Effector memory CD8-positive, alpha-beta T cell (primary cell): ENCODE measurements at places on chromosomes 5 and 9.

DNA sequence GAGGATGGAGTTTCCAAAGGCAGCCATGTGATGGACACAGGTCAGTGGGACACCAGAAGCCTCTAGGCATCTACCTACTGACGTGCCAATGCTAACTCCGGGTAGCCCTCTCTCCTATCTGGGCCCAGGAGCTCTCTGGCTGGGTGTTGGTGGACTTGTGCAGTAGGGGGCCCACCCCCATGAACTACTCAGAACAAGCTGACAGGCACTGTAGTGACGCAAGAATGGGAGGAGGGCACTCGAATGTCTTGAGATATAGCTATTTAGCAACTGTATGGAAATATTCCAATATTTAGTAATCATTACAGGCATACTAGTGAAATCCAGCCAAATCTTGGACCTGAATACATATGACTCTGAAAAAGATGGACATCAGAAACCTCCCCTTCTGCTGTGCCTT, 5.7 kb upstream of the DOCK2 start:
- peaks cover 3% of the 10 kb centered on the region for H3K36me3 ChIP-seq
- no peak overlapping the region for H3K27ac ChIP-seq
- no peak overlapping the region for H3K4me3 ChIP-seq
- no peak for DNase-seq
- peaks cover 8% of the 10 kb centered on the region for H3K4me1 ChIP-seq

DNA sequence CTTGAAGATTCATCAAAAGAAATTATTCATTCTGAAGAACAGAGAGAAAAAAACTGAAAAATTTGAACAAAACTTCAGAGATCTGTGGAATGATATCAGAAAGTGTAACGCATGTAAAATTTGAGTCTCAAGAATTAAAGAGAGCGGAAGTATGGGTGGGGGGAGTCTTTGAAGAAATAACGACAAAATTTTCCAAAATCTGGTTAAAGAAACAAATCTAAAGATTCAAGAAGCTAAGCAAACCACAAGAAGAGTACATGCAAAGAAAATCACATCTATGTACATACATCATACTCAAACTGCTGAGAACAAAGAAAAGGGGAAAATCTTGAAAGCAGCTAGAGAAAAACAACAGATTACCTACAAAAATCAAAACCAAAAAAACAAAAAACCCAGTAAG, 149.4 kb upstream of the TBCA start:
- H3K27me3 ChIP-seq: peaks cover 40% of the 10 kb centered on the region
- DNase-seq: no peak
- no peaks in the 10 kb centered on the region for H3K4me1 ChIP-seq
- no peak overlapping the region for H3K27ac ChIP-seq
- no peaks in the 10 kb centered on the region for H3K36me3 ChIP-seq
- H3K4me3 ChIP-seq: no peak overlapping the region

DNA sequence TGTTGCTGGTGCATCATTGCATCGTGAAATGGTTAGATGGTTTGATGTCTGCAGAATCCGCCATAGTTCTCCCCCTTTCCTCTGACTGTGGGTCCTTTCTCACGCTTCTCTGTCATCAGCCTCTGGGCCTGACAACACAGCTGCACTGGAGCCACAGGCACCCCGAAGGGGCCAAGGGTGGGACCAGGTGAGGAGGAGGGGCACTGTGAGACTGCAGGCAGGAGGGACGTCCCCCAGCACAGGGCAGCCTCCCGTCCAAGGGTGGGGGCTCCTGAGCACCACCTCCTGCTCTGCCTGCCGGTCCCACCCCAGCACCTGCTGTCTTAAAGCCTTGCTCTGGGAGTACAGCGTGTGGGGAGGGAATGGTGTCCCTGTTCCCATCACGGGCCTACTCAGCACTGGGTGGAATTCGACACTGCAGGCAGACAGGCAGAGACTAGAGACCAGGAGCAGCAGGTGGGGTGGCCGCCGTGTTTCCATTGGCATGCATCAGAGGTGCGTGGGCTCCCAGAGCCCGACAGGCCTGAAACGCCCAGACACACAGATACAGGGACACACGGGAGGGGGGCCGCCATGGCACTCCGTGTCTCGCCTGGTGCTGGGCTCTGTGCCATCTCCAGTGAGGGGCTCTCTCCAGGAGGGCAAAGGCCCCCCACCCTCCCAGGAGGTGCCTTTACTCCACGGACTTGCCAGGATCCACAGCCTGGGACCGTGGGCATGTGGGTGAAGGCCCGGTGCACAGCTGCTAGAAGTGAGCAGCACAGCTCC, 15.0 kb downstream of the CACNA1B start:
- no peak overlapping the region for H3K27ac ChIP-seq
- no peak overlapping the region for H3K4me3 ChIP-seq
- H3K36me3 ChIP-seq: no peaks in the 10 kb centered on the region
- DNase-seq: no peak
- peaks cover 14% of the 10 kb centered on the region for H3K27me3 ChIP-seq
- H3K4me1 ChIP-seq: no peaks in the 10 kb centered on the region

DNA sequence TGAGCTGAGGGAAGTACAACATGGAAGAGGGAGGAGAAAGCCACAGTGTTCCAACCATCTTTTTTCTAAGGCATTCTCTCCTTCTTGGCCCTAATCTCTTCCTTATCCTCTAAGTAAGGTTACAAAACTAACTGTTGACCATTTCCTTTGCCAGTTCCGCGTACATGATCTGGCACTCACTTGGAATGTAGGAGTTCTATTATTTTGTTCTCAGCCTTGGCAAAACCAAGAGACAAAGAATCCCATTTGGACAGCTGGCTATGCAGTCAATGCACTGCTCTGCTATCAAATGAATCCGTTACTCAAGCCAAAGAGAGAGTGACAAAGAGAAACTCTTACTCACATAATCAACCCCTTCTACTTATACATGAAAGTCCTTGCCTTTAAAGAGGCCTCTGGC, 410.3 kb downstream of the DTWD2 start:
- no peaks in the 10 kb centered on the region for H3K4me1 ChIP-seq
- H3K4me3 ChIP-seq: no peak overlapping the region
- no peak overlapping the region for H3K27ac ChIP-seq
- no peaks in the 10 kb centered on the region for H3K27me3 ChIP-seq
- H3K36me3 ChIP-seq: peaks cover 2% of the 10 kb centered on the region

GRCh38 chr5:8644377-8644776, 775.4 kb downstream of the MTRR start:
- no peaks in the 10 kb centered on the region for H3K27me3 ChIP-seq
- no peak overlapping the region for H3K27ac ChIP-seq
- no peak overlapping the region for H3K4me3 ChIP-seq
- no peaks in the 10 kb centered on the region for H3K4me1 ChIP-seq

- no peaks in the 10 kb centered on the region for H3K36me3 ChIP-seq
- DNase-seq: no peak
- no peaks in the 10 kb centered on the region for H3K4me1 ChIP-seq
- peaks cover 5% of the 10 kb centered on the region for H3K27me3 ChIP-seq
- H3K27ac ChIP-seq: no peak overlapping the region
Measured at GRCh38 chr5:126274763-126275125, 148.5 kb upstream of the GRAMD2B start.

DNA sequence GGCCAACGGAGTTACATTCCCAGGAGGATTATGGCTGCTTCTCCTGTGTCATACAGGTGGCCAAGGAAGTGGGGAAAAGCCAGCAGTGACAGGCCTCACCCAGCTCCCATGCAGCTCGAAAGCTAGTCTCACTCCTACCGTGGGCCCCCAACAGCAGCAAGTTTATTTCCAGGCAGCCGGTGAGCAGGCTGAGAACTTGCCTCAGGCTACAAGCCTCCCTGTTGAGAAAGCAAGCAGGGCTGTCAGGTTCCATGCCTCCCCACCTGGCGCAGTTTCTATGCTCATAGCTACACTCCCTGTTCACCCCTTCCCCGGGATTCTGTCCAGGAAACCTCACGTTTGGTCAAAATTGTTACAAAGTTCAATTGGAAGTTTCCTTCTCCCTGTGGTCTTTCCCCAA, 27.5 kb upstream of the DNAH5 start:
- no peaks in the 10 kb centered on the region for H3K4me1 ChIP-seq
- H3K27me3 ChIP-seq: peaks cover 5% of the 10 kb centered on the region
- no peaks in the 10 kb centered on the region for H3K36me3 ChIP-seq
- DNase-seq: no peak
- H3K27ac ChIP-seq: no peak overlapping the region

GRCh38 chr9:129783516-129784361, 19.2 kb upstream of the TOR1B start:
- DNase-seq: peak; percentile 73
- no peaks in the 10 kb centered on the region for H3K36me3 ChIP-seq
- peaks cover 37% of the 10 kb centered on the region for H3K27me3 ChIP-seq
- no peak overlapping the region for H3K4me3 ChIP-seq
- peaks cover 5% of the 10 kb centered on the region for H3K4me1 ChIP-seq

GRCh38 chr5:62093976-62094375, 212.0 kb upstream of the KIF2A start:
- peaks cover 9% of the 10 kb centered on the region for H3K27me3 ChIP-seq
- H3K4me3 ChIP-seq: peak overlapping the region; percentile 34

DNA sequence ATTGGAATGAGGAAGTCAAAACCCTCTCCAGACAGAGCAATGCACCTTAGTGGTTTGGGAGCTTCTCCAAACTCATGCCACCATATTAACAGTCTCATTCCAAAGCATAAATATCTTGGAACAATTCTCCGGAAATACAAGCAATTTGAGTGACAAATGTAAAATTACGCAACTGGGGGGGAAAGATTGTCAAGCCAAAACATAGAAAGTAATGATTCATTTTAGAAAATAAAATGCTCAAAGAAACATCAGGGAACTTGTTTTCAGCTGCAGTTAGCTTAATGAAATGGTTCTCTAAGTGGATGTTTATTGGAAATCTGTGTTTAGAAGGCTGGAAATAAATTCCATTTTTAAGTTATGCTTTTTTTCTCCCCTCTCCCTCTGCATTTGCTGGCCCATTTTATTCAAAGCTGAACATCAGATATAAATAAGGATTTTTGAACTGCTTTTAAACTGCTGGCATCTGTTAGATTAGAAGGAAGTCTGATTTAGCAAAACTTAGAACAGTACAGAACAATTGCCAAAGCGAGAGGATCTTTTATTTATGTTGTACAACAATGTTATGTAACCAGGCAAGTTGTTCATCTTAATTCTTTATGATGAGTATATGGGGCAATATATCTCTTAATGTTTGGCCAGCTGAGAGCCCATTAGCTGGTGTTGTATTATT, 551.9 kb downstream of the PRELID2 start:
- H3K4me1 ChIP-seq: no peaks in the 10 kb centered on the region
- H3K4me3 ChIP-seq: no peak overlapping the region

- H3K27me3 ChIP-seq: peaks cover 21% of the 10 kb centered on the region
- H3K4me1 ChIP-seq: peaks cover 21% of the 10 kb centered on the region
- no peak for DNase-seq
- peak overlapping the region; percentile 98 for H3K27ac ChIP-seq
- peak overlapping the region; percentile 93 for H3K4me3 ChIP-seq
- peaks cover 24% of the 10 kb centered on the region for H3K36me3 ChIP-seq
Measured at GRCh38 chr5:110738503-110738811, 350 bp upstream of the SLC25A46 start.

GRCh38 chr9:136644593-136645351, 17.9 kb upstream of the EGFL7 start:
- H3K4me3 ChIP-seq: no peak overlapping the region
- H3K27ac ChIP-seq: no peak overlapping the region
- peaks cover 26% of the 10 kb centered on the region for H3K27me3 ChIP-seq
- H3K4me1 ChIP-seq: no peaks in the 10 kb centered on the region

- no peak for DNase-seq
- H3K27ac ChIP-seq: no peak overlapping the region
- H3K4me3 ChIP-seq: no peak overlapping the region
- H3K36me3 ChIP-seq: no peaks in the 10 kb centered on the region
- H3K4me1 ChIP-seq: no peaks in the 10 kb centered on the region
Measured at GRCh38 chr9:27467486-27467885, 56.6 kb upstream of the IFNK start.

DNA sequence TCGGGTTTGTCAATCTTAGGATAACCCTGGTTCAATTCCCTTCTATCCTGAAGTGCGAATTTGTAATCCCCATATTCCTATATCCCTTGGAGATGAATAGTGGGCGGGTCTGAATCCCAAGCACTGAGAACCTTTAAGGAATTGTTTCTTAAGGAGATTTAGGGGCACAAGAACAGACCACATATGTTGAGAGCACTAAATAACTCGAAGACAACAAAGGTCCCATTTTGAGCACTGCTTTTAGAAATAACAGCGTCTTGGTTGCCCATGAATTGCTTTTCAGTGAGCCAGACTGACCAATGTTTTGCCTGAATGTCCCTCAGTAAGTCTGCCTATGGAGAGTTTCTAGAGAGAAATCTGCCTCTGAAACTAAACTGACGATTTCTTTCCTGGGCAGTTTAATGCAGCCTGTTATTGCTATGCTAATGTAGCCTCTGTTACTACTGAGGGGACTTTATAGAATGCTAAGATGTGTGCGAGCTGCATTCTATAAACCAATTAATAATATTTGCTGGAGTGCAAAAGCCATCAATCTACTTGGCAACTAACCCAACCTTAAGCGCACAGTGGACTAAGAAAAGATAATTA, 445.0 kb upstream of the DMAC1 start:
- no peak overlapping the region for H3K4me3 ChIP-seq
- H3K4me1 ChIP-seq: no peaks in the 10 kb centered on the region
- H3K27me3 ChIP-seq: no peaks in the 10 kb centered on the region
- no peak overlapping the region for H3K27ac ChIP-seq
- DNase-seq: no peak

DNA sequence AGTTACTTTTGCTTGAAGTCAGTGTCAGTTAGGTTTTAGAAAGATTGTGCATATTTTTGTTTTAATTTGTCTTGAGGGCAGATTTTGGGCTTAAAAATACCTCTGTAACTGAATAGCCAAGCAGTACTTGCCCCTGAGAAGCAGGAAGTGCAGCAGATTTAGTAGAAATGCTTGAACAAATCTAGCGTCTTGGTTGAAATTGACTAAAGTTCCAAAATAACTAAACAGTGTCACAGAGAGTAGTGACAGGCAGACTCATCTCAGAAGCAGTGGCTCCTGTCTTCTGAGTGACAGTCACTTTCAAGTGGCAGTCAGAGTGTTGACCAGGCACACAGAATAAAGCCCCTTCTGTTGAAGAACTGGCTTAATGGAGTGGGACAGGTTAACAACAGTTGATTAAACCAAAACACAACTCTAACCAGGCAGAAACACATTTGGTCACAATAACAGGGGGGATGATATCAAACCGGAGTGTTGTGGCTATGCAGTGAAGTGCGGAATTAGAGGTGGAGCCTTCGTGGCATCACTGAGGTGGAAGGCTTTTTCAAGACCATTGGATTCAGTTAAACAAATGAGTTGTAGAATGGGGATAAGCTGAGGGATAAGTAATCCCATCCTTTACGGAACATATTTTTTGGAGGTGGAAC, 29.1 kb downstream of the TRIO start:
- peaks cover 4% of the 10 kb centered on the region for H3K4me1 ChIP-seq
- no peak overlapping the region for H3K4me3 ChIP-seq
- DNase-seq: no peak
- H3K27ac ChIP-seq: no peak overlapping the region
- no peaks in the 10 kb centered on the region for H3K36me3 ChIP-seq
